ENCODE measurements at places on chromosomes 3 and 15.

GRCh38 chr3:55643283-55643682, 156.2 kb upstream of the WNT5A start:
- no peak for DNase-seq

DNA sequence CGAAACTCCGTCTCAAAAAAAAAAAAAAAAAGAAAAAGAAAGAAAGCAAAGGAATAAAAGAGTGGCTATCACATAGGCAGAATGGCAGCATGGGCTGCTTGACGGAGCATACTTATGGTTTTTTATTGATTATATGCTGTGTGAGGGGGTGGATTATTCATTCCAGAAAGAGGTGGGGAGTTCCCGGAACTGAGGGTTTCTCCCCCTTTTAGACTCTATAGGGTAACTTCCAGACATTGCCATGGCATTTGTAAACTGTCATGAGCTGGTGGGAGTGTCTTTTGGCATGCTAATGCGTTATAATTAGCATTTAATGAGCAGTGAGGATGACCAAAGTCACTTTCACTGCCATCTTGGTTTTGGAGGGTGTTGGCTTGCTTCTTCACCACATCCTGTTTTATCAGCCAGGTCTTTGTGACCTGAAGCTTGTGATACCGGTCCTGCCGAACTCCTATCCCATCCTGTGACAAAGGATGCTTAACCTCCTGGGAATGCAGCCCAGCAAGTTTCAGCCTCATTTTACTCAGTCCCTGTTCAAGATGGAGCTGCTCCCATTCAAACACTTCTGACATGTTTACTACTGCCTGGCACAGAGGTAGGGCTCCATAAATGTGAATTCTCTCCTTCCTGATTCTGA, 15.8 kb upstream of the ABHD17C start:
- no peak for DNase-seq

DNA sequence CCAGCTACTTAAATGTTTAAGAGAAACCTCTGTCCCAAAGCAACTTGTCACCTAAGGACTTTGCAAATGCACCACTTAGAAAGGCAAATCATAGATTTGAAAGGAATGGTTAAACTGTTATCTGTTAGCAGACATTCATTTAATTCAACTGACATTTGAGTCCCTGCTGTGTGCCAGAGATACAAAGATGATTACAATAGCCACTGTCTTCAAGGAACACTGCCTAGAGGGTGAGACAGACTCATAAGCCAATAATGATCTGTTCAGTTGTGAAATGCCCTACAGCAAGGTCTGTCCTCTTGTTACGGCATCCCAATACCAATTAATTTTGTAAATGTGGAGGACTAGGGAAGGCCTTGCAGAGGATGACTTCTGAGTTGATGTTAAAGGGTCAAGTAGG, 113.1 kb downstream of the ATG7 start:
- no peak for DNase-seq

DNA sequence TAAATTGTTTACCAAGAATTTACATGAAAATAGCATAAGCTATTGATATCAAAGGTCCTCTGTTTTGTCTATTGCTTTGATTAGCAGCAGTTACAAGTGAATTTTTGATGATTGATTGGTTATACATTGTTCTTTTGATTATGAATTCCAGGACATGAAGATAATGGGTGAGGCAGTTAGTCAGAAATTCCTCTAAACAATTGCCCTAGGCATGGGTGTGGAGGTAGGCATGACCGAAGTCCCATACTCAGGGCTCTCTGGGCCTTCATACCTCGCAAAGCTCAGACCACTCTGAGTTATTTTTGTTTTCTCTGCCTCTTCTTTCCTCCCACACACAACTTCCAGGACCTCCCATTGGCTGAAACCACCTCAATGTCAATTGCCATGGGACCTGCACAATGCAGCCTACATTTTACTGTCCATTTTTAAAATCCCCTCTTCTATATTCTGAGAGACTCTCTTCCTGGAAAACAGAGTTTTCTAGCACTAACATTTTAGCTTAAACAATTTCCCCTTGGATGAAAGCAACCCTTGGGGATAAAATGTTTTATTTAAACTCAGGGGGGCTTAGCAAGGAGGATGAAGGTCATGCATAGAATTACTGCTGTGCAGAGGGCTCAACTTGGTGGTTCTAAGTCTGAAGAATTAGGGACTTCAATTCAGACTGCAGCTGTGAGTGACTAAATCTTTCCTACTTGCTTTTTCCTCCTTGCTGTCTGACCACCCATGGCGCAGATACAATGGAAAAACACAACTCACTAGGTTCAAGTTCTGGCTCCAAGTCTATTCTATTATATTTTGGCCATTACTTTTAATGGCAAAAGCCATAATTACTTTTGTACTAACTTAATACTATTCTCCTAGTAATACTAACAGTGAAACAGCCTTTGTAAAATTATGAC, 594.8 kb downstream of the NTRK3 start:
- DNase-seq, result no peak

DNA sequence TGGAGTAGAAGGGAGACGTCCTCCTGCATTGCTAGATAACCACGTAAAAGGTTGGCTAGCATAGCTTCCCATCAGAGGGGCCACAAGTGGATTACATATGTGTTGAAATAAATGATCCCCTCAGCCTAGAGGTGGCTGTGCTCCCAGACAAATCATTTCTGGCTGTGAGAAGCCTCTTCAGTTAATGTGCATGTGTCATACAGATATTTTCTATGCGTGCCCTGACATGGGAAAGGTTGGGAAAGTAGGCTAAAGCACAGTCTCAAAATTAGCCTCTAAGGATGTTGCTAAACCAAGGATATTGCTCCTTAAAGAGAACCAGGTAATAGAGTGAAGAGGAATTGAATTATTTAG, 17.8 kb downstream of the USP3 start:
- DNase-seq, result no peak

DNA sequence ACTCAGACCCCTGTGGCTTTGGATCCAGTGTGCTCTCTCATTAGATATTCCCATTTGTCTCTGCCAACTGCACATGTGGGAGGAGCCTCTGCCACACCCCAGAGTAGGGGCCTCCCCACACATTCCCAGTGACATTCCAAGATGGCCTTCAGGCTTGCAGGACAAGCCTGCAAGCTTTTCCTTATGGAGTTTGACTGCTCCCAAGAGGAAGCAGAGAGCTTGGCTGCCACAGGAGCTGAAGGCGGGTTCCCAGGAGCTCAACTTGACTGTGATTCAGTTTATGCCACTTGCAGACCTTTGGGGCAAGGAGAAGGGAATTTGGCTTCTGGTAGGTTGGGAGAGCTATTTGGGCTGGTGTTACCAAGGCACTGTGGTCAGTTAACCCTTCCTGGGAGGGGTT, 22.5 kb upstream of the EPHB1 start:
- DNase-seq, result no peak

DNA sequence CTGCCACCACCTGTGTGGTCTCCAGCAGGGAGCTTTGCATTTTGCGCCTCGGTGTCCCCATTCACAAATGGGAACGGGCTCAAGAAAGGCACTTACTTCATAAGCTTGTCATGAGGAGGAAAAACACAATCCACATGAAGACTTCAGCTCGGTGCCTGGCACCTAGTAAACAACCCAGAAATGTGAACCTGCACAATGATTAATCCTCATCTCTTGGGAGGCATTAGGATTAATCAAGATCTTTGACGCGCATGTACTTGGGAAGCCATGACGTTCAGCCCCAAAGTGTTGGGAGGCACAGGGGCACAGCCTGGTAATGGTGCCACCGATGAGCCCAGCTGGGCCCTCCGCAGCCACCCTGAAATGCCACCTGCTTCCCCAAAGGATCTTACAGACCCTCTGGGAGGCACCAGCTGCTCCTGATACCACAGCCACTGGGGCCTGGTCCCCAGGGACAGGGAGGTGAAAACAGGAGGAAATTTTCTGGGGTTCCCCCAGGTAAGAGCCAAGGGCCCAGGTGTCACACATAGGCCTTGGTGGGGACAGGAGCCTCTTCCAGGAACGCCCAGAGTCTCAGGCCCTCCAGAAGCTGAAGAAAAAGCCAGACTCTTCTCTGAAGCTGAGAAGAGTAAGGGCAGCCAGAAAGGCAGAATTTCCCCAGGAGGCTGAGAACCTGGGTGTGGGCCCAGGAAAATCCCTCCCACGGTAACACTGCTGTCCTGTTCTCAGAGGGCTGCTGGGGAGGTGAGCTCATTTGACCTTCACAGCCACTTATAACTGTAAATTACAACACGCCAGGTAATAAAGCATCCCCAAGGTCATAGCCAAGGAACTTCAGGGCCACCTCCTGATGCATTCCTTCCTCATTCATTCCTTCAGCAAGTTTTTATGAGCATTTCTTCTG, 507.5 kb downstream of the SHQ1 start:
- no peak for DNase-seq

DNA sequence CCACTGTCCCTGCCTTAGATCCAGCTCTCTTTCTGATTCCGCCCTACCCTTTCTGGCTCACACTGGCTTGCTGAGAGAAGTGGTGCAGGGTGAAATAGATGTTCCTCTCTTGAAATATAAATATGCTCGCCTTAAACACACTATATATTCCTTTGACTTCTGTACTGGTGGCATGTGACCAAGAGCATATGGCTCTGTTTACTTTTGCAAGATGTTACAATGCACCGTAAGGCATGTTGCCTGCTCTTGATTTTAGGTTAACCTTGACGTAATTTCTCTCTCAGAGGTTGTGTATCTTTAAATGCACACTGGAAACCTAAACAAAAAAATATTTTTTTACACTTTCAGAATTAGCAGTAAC, 749 bp downstream of the RSRC1 start:
- DNase-seq, result no peak

- no peak for DNase-seq
Measured at GRCh38 chr3:197490098-197491058, 65.4 kb downstream of the BDH1 start.

DNA sequence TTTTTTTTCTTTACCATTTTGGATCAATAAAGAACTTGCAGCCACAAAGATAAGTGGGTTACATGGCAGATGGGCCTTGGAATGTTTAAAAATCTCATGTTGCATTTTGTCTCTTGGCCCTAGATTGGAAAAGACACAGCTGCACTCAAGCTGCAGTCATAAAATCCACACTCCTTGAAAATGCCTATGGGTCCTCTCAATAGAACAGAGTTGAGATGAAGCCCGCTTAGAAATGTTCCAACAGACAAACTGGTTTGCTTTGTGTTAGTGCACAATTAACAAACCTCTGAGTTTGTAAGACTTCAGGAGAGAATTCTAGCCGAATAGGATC, 401.2 kb upstream of the CDIN1 start:
- no peak for DNase-seq

GRCh38 chr15:87245592-87245991, 1010.9 kb downstream of the NTRK3 start:
- no peak for DNase-seq

DNA sequence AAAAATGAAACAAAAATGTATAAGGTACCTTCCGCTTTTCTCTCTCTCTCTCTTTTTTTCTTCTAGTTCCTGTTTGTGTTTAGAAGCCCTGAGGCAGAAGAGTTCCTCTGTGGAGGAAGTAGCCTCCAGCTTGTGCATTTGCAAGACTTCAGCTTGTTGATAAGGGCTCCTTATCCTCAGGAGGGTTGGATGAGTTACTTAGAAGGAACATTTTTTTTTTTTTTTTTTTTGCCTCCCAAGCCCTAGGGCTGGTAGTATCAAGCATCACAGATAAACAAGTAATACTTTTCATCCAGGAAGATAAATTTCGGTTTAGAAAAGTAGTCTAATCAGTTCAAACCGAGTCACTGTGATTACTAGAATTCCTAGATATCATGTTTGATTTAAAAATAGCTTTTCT, 91.0 kb upstream of the CBLB start:
- no peak for DNase-seq

- no peak for DNase-seq
Measured at GRCh38 chr3:79598594-79598993, 169.2 kb downstream of the ROBO1 start.

DNA sequence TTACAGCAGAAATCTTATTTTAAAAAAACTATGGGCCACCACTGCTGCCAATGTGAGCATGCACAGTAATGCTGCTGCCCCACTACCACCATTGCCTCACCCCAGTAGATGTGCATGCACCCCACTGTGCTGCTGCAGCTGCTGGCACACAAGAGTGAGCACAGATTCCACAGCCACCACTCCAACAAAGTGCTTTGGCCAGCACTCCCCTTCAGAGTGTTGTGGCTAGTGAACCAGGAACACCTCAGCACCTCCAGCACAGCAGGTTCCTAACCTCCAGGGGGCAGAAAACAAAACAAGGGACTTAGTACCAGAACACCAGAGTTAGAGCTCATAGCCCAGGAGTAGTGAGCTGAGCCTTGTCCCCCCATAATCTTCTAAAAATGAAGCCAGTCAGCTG, 629.6 kb downstream of the PYDC2 start:
- no peak for DNase-seq

- no peak for DNase-seq
Measured at GRCh38 chr15:36156879-36157427, 422.5 kb upstream of the CDIN1 start.

- no peak for DNase-seq
Measured at GRCh38 chr3:165641569-165642310, 195.5 kb downstream of the BCHE start.

DNA sequence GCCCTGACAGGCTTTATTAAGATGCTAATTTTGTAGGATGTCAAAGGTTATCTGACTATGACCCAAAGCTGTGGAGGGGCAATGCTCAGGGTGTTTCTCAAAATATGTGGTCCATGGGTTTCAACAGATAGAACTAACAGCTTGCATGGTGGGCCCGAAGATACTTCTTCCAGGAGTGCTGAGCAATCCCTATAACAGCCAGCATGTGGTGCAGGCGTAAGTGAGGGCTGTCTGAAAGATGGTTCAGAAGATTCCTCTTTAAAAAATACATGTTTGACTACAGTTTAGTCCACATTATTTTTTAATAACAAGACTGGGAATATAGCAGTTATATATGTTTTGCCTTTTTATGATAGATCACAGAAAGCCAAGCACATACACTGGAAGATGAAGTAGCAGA, 7.6 kb downstream of the SCG3 start:
- no peak for DNase-seq

- no peak for DNase-seq
Measured at GRCh38 chr3:132416161-132416560, 1.1 kb upstream of the DNAJC13 start.

DNA sequence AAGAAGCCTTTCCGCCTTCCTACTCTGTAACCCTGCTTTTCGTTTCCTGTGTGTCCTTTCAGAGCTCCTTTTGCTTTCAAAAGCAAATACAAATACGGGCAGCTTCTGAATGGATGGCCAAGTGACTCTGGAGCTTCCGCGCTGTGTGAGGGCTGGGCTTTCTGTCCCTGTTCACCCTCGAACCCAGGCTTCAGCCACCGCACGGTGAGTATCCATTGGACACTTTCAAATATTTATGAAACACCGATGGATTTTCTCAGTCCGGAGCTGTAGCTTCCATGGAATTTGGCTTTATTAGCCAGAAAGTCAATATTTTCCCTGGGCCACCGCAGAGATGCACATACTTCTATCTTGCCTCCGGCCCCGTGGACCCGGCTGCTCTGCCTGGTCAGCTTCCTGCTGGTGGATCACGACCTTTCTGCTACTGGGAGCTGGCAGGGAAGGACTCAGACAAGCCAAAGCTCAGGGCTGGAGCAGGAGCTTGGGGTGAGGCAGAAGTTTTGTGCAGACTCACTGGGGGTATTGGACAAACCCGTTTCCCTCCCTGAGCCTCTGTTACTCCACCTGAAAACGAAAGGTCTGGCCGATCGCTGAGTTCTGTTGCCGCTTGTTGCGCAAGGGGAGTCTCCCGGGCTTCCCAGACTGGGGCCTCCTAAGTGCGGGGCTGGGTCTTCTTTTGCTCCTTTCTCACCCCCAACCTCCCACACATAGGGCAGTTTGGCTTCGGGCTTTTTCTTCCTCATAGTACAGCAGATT, 63.6 kb downstream of the LINGO1 start:
- DNase-seq, result peak; percentile 90

All from HuH-7.5 (cell line).